ENCODE measurements at places on chromosomes 5 and 9.
A peak's percentile ranks its signal among the peaks of the same experiment; 100 is the strongest.

DNA sequence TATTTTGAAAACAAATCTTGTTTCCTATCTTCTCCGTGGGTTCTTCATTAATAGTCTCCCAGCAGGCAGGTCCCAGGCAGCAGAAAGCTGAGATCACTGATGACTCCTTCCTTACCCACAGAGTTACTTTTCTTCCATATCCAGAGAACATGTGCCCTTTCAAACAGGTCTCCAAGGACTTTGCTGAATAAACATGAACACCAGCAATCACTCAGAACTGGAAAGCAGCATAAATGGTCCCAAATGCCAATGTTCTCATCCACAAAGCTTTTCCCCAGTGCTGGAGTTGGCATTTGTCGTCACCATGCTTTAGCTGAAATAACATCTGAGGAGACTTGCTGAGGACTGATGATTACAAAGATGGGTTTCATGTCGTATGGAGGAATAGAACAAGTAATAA is 134.0 kb downstream of the YIPF5 start:
- DNase-seq = no peak

DNA sequence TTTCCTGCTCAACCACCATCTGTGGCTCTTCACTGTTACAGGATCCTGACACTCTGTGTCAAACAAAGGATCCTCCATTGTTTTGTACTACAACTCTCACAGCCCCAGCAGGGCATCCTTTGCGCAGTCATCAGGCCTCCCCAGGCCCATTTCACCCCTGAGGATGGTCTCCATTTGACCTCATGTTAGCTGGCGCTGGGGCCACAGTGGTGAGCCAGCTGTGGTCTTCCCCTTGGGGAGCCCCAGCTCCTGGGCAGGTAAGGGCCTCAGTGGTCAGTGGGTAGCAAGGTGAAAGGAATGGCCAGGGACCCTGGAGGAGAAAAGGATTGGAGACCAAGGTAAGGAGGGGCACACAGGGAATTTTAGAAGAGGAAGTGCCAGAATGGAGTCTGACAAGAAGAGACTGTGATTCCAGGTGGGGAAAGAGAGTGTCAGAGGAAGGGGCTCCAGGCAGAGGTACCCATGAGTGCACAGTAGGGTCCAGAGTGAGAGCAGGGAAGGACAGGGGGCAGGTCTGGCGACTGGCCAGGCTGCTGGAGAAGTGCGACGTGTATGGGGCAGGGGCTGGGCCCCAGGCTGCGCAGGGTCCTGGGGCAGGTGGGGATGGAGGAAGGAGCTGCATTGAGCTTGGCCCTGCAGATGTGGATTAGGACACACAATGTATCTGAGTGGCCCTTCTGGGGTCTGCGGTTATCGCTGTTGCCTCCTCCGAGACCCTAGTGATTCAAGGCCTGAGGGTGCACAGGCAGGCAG is 109.9 kb downstream of the PHF2 start:
- no peak for DNase-seq

DNA sequence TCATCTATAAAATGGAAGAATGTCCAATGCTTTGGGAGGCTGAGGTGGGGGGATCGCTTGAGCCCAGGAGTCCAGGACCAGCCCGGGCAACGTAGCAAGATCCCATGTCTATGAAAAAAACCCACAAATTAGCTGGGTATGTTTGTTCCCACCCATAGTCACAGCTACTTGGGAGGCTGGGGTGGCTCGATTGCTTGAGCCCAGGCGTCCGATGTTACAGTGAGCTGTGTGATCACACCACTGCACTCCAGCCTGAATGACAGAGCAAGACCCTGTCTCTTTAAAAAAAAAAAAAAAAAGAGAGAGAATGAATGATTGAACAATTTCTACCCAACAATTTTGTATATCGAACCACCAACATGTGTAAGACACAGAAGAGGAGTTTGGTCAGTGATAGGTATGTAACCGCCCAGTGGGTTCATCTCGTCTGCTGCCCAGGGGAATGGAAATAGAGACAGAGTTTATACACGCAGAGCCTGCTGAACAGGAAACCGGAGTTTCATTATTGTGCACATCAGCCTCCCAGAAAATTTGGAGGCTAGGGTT is 26.2 kb upstream of the ERGIC1 start:
- no peak for DNase-seq

- DNase-seq = no peak
Measured at GRCh38 chr5:58224661-58225060, 235.2 kb downstream of the PLK2 start.

DNA sequence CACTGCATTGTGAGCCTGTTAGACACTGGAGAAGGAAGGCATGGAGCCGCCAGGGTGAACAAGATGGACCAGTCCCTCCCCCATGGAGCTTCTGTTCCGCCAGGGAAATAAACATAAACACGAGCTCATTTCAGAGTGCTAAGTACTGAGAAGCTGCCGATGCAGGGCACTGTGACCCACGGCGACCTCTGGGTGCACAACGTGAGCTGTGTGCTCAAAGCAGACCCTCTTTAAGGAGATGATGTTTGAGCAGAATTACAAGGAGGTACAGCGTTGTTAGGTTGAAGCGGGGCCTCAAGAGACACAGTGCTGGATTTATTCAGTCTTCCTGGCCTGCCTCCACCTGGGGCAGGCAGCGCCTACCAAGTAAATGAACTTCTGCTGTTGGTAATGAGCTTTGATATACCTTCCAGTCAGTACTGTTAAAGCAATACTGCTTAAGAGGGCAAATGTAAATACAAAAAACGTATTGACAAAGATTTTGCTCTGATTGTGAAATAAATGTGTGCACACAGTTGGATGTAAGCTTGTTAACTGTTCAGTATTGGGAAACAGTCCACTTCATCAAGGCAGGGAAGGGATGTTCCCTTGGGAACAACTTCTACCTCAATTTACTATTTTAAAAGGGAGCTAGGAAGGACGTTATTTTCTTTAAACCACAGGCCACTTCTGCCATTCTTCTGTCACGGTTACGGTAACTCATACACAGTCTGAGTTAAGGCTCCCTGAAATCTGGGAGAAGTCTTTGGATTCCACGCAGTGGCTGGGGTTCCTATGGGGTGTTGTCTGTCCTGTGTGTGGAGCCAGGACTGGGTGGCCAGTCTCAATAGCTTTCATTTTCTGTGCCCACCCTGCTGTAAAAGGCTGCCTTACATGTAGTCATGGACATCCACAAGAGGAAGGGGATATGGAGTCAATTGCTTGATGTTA is 48.9 kb upstream of the DMRT1 start:
- no peak for DNase-seq

DNA sequence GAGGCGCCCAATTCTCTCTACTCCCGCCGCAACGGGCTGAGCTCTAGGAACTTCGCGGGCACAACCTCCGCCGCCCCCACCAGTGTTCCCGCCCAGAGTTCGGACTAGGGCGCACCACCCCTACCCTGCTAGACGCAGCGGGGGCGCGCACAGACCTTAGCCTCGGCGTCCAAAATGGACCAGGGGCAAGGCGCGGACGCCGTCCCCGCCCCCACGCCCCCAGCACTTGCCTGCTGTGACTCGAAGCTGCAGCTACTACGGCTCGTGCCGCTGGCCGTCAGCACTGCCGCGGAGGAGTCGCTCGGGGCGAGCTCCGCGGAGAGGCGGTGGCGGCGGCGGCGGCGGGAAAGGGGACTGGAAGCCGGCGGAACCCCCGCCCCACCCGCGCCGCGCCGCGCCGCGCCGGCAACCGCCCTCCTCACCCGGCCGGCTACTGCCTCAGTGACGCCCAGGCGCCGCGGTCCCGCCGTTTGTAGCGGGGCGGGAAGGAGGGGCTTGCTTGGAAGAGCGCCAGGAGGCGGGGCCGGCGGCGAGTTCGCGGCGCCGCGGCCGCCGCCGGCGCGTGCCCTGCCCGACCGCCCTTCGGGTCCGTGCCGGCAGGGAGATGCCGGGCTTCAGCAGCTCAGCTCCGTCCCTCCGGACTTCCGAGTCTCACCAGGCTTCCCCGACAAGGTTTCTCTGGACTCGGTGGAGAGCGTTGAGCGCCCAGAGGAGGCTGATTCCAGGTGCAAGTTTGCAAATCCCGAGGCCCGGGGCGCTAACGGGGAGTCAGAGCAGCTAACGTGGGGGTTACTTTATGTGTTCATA is 4.5 kb downstream of the ELAVL2 start:
- DNase-seq = peak; percentile 15

DNA sequence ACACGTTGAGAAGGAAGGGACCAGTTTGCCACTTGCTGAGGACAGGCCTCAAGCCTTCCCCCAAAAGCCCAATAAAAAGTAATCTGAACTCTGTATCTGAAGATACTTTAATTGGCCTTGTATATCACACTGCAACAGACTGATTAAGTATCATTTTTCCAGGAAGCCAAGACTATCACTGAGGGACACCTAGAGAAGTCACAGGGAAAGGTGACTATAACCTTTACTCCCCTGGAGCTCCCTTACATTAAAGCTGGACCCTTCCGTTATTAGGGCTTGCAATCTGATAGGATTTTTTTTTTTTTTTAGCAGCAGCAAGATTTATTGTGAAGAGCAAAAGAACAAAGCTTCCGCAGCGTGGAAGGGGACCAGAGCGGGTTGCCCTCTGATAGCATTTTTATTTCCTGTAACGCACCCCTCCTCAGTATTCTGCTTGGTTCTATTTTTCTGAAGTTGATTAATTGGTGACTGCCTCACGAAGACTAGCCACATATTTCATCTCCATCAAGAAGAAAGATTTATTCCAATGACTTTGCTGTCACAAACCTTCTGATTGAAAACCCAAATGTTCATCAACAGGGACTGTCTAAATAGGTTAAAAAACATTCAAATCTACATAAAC is 2.7 kb downstream of the CDC14B start:
- no peak for DNase-seq

DNA sequence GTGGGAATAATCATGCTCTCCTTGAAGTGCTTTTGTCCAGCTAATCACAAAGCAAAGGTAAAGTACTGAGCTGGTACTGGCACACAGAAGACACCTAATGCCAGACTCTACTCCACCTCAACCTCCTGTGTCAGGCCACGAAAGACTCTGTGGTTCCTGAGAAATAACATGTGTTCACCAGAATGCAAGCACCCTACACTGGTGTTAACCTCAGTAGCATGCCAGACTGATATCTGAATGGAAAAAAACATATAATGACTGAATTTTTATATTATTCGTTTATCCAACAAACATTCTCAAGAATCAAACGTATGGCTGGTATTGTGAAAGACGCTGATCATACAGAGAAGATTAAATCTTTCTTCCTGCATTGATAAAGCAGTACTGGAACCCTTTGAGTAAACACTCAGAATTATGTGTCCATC is 97.1 kb upstream of the IFNE start:
- peak; percentile 29 for DNase-seq

- DNase-seq = no peak
Measured at GRCh38 chr5:35884773-35885172, 28.1 kb downstream of the IL7R start.

DNA sequence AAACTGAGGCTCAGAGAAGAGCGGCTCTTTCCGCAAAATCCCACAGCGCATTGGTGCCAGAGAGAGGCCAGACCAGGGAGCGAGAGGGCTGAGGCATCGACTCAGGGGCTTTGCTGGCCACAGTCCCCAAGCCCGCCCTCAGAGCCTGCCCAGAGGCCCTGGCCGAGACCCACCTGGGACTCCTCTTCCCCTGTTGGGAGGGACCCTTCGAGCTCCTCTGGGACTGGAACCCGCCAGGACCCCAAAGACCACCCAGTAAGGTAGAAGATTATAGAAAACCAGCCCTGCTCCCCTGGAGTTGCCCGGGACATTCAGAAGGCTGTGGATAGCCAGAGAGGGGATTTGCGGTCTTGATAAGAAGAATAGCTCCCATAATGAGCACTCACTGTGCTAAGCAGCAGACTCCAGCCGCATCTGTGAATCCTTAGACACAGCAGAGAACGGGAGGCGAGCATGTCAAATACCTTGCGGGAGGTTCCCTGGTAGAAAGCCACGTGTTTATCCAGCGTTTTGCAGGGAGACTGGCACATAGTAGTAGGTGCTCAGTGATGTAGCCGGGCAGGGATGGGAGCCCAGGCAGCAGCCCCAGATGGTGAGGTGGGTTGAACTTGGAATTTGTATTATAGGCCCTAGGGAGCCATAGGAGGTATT is 651 bp upstream of the AK1 start:
- DNase-seq = no peak

- peak; percentile 69 for DNase-seq
Measured at GRCh38 chr9:107890921-107891465, 401.4 kb upstream of the KLF4 start.

DNA sequence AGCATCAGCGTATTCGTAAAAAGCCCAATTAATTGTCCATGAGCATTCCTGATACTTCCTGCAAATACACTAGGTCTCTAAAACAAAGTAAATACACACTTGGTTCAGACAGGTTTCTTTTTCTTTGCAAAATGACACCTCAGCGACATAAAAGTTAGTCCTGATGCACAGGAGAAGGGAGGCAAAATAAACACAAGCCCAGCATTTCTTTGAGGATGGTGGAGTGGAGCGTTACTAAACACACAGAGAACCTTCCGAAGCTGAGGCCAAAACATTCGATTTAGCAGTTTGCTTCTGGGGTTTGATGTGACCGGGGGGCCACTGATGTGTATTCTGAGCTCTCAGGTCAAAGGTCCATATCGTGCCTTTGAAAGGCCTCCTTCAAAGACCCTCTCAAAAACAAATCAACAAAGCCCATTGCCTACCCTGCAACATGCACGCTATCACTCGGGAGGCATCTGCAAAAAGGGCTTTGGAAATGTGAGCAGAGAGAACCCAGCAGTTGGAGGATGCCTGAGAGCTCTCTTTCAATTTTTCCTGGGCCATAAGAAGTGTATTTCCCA is 268.4 kb upstream of the PANK3 start:
- no peak for DNase-seq

GRCh38 chr5:116543501-116543900 is 31.1 kb downstream of the SEMA6A start:
- DNase-seq = peak; percentile 50

GRCh38 chr9:1837453-1838084 is 177.6 kb upstream of the SMARCA2 start:
- DNase-seq = peak; percentile 15

DNA sequence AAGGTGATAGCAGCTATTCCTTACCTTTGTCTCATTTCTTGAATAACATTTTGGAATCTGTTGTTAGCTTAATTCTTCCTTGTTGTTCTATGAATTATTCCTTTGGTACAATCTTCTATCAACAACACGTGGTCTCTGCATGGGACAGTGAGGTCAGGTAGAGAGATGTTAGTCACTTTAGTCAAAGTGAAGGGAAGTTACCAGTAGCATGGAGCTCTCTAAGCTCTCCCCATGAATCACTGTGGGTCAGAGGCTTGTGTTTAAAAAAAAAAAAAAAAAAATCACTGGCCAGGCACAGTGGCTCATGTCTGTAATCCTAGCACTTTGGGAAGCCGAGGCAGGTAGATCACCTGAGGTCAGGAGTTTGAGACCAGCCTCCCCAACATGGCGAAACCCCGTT is 116.0 kb downstream of the GOLPH3 start:
- DNase-seq = no peak

GRCh38 chr9:105541838-105542237 is 16.1 kb upstream of the FKTN start:
- DNase-seq = no peak
